SJCRH30 (cell line): ENCODE measurements at places on chromosomes 13 and 19. TPM values are rescaled to one million over a fixed set of nuclear protein-coding genes. Genes with fewer than 3 reads are reported as not detected.

ANKRD24 gene
- 0.05 and 0.45 TPM in 2 replicates for total RNA-seq

ICAM4 gene
- 1.7 and 2.8 TPM in 2 replicates for total RNA-seq

TYROBP gene
- total RNA-seq: not detected in 2 replicates

SH2D3A gene
- not detected in 2 replicates for total RNA-seq

B3GNT3 gene
- not detected in 2 replicates for total RNA-seq

NKPD1 gene
- not detected in 2 replicates for total RNA-seq

ZNF433 gene
- total RNA-seq: 7.8 and 8.0 TPM in 2 replicates

HMG20B gene
- 45.0 and 48.0 TPM in 2 replicates for total RNA-seq

HS6ST3 gene
- total RNA-seq: 0.02 and 0.08 TPM in 2 replicates

KRTDAP gene
- not detected in 2 replicates for total RNA-seq

COL5A3 gene
- total RNA-seq: not detected in 2 replicates

ETFB gene
- total RNA-seq: 14.3 and 18.6 TPM in 2 replicates

TEX29 gene
- not detected in 2 replicates for total RNA-seq

ZNF808 gene
- total RNA-seq: 12.2 and 16.2 TPM in 2 replicates

CYP4F11 gene
- total RNA-seq: 0.13 TPM in 1 of 2 replicates, not detected in the other

HIPK4 gene
- 0.10 TPM in 1 of 2 replicates, not detected in the other for total RNA-seq

SYCN gene
- not detected in 2 replicates for total RNA-seq

C5AR1 gene
- total RNA-seq: not detected in 2 replicates

SIGLECL1 gene
- total RNA-seq: not detected in 2 replicates

SSC5D gene
- total RNA-seq: 3.1 and 3.8 TPM in 2 replicates

APLP1 gene
- 32.1 and 32.7 TPM in 2 replicates for total RNA-seq

NLRP9 gene
- 0.02 TPM in 1 of 2 replicates, not detected in the other for total RNA-seq

RETN gene
- not detected in 2 replicates for total RNA-seq

ZNF888 gene
- total RNA-seq: 6.8 TPM in 2 replicates

CACNA1A gene
- total RNA-seq: 0.12 TPM in 1 of 2 replicates, not detected in the other

SIGLEC8 gene
- not detected in 2 replicates for total RNA-seq

SYNGR4 gene
- not detected in 2 replicates for total RNA-seq

HSPB6 gene
- total RNA-seq: not detected in 2 replicates

PRX gene
- 2.9 and 4.0 TPM in 2 replicates for total RNA-seq
